ENCODE measurements at places on chromosomes 5 and 9. TPM values are rescaled to one million over a fixed set of nuclear protein-coding genes. Genes with fewer than 3 reads are reported as not detected.

Gene RASGEF1C
- not detected for total RNA-seq

DNA sequence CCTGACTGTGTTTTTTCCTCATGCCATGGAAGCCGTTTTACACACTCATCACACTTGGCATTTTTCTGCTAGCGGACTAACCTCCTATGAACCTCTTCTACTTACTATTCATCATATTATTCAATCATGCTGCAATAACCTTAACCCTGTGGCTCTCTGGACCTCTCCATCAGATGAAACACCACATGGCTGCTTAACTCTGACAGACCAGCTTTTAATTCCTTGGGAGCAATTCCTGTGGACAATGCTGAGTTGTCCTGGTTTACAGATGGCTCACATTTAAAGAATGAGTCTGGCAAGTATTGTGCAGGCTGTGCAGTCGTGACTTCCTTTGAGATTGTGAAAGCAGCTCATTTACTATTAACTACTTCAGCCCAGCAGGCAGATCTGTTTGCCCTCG lies 9.0 kb downstream of the OR1J1 start:
- no peaks in the 10 kb centered on the region for H3K27me3 ChIP-seq
- no peak overlapping the region for H3K4me3 ChIP-seq
- DNase-seq, result no peak
- H3K27ac ChIP-seq, result no peak overlapping the region
- no peaks in the 10 kb centered on the region for H3K36me3 ChIP-seq

DNA sequence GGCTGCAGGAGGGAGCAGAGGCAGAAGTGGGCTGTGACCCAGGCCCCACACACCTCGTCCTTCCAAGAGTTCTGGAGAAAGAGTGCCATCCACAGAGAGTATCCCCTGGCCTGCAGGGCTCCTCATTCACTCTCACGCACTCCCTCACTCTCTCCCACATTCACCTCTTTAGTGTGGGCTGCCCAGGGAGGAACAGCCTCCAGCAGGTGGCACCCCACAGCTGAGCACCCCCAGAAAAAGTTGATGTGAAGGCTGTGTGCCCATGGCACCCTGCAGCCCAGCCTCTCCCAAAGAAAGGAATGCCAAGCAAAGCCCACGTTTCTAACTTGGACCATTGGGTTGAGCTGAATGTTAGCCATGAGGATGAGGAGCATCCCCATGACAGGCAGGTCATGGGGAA lies 4.5 kb upstream of the SHC3 start:
- no peaks in the 10 kb centered on the region for H3K36me3 ChIP-seq
- no peak for DNase-seq
- peaks cover 20% of the 10 kb centered on the region for H3K4me1 ChIP-seq
- no peaks in the 10 kb centered on the region for H3K27me3 ChIP-seq

GRCh38 chr9:137723783-137724445 lies 105.1 kb downstream of the EHMT1 start:
- no peak overlapping the region for H3K4me3 ChIP-seq
- H3K36me3 ChIP-seq, result peaks cover 4% of the 10 kb centered on the region
- no peak overlapping the region for H3K27ac ChIP-seq
- peaks cover 7% of the 10 kb centered on the region for H3K4me1 ChIP-seq

DNA sequence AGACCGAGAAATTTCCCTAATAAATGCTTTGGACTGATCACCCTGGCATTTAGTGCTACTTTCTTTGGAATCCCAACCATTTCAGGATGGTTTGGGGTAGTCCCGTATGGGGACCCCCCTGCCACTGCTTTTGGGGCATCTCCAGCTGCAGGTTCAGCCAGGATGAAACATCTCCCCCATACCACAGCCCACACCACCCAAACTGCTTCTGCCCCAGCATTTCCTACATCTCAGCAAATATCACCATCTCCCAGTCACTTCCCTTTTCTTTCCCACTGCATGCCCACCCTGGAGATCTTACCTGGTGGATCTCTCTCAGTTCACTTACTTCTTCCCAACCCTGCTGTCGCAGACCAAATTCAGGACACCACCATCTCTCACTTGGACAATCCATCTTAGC lies 4.8 kb upstream of the P4HA2 start:
- H3K4me1 ChIP-seq, result no peaks in the 10 kb centered on the region
- DNase-seq, result no peak
- no peak overlapping the region for H3K4me3 ChIP-seq
- no peaks in the 10 kb centered on the region for H3K36me3 ChIP-seq
- H3K27me3 ChIP-seq, result no peaks in the 10 kb centered on the region

DNA sequence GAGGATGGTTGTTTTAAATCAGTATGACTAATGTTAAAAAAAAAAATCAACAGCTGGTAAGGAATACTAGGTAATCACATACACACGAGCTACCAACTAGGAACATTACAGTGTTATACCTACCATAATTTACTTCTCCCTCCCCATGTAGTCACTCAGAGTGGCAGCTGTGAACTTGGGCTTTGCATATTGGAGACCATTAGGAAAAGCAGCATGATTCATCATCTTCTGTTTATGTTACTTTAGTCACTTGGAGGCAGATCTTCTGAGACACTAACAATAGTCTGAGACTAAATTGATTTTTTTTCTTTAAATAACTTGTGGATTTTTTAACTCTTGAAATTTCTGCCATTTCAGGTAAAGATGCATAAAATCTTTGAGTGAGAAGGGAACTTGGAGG lies 141.5 kb upstream of the NR4A3 start:
- H3K4me3 ChIP-seq, result no peak overlapping the region
- no peak overlapping the region for H3K27ac ChIP-seq
- no peaks in the 10 kb centered on the region for H3K36me3 ChIP-seq
- H3K27me3 ChIP-seq, result no peaks in the 10 kb centered on the region
- H3K4me1 ChIP-seq, result peaks cover 7% of the 10 kb centered on the region
- no peak for DNase-seq

- no peak overlapping the region for H3K4me3 ChIP-seq
- peaks cover 8% of the 10 kb centered on the region for H3K4me1 ChIP-seq
- no peak overlapping the region for H3K27ac ChIP-seq
- no peaks in the 10 kb centered on the region for H3K36me3 ChIP-seq
- DNase-seq, result no peak
These were observed 28.0 kb downstream of the DNAI1 start for GRCh38 chr9:34486572-34486971.

Gene KLF9
- total RNA-seq, result 170 TPM

Gene PHF24
- 0.04 TPM for total RNA-seq

- no peak overlapping the region for H3K4me3 ChIP-seq
- no peaks in the 10 kb centered on the region for H3K36me3 ChIP-seq
- no peaks in the 10 kb centered on the region for H3K27me3 ChIP-seq
- H3K4me1 ChIP-seq, result peaks cover 74% of the 10 kb centered on the region
- no peak for DNase-seq
These were observed 20.2 kb downstream of the UBE2R2 start for GRCh38 chr9:33837138-33837537.

Gene HINT1
- 274 TPM for total RNA-seq

Gene SLC6A3
- not detected for total RNA-seq

- H3K27ac ChIP-seq, result no peak overlapping the region
- no peaks in the 10 kb centered on the region for H3K36me3 ChIP-seq
- no peaks in the 10 kb centered on the region for H3K27me3 ChIP-seq
- H3K4me1 ChIP-seq, result no peaks in the 10 kb centered on the region
- no peak for DNase-seq
These were observed 170.7 kb downstream of the TSSK1B start for GRCh38 chr5:113264046-113264445.

GRCh38 chr5:9502050-9502834 lies 43.6 kb downstream of the SEMA5A start:
- H3K4me1 ChIP-seq, result no peaks in the 10 kb centered on the region
- H3K27ac ChIP-seq, result no peak overlapping the region
- no peak overlapping the region for H3K4me3 ChIP-seq

DNA sequence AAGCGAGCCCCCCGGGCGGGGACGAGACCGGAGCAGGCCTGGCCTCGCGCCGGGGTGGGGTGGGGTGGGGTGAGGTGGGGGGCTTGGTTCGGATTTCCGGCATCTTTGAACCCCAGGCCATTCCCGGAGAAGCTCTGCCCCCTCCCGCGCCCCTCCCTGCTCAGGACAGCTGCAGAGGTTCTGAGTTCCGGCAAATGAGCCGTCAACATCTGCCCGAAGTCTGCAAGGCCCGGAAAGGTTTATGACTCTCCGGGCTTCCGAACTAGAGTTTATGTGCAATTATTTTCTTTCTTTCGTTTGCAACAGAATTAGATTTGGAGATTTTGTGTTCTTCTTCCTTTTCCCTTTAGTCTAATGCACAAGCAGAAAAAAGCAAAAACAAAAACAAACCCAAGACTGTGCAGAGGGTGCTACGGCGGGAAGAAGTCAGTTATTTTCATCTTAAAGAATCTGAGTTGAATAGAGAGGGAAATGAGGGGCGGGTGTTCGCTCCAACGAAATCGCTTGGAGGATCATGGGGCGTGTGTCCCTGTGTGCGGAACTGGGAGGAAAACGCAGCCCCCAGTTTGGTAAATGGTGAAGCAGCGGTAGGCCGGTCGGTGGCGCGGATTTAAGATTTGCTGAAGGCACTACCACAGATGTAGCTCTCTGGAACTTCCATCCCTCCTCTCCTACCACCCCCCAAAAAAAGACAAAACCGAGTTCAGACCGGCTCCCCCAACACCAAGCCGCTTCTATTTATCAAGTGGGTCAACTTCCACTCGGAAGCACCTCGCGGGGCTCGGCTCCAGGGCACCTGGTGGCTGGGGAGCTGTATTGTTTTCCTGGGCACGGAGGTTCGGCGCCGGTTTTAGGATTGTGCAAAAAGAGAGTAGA lies 4.8 kb downstream of the LHX2 start:
- no peak overlapping the region for H3K27ac ChIP-seq
- H3K4me3 ChIP-seq, result no peak overlapping the region

DNA sequence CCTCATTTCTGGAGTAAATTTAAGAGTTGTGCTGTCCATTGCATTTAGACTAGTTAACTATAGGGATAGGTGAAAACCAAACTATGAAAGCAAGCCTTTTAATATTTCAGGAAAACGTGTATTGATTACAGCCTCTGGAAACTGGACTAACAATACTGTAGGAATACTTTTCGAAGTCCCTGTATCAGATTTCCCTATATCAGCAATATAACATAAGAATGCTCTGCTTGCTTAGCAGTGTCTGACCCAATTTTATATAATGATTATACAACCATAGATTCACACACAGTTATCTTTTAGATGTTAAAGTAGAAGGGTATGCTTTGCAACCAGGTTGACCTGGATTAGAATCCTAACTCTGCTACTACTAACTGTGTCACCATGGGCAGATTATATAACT lies 203.1 kb downstream of the WDR70 start:
- H3K27ac ChIP-seq, result no peak overlapping the region
- H3K4me3 ChIP-seq, result no peak overlapping the region
- no peaks in the 10 kb centered on the region for H3K27me3 ChIP-seq
- no peaks in the 10 kb centered on the region for H3K4me1 ChIP-seq

All from gastrocnemius medialis (tissue), 4 donors.